EH (cell line): ENCODE measurements at places on chromosomes 16 and 17.

GRCh38 chr17:67615736-67616135 is 102.0 kb upstream of the NOL11 start:
- DNase-seq: no peak

DNA sequence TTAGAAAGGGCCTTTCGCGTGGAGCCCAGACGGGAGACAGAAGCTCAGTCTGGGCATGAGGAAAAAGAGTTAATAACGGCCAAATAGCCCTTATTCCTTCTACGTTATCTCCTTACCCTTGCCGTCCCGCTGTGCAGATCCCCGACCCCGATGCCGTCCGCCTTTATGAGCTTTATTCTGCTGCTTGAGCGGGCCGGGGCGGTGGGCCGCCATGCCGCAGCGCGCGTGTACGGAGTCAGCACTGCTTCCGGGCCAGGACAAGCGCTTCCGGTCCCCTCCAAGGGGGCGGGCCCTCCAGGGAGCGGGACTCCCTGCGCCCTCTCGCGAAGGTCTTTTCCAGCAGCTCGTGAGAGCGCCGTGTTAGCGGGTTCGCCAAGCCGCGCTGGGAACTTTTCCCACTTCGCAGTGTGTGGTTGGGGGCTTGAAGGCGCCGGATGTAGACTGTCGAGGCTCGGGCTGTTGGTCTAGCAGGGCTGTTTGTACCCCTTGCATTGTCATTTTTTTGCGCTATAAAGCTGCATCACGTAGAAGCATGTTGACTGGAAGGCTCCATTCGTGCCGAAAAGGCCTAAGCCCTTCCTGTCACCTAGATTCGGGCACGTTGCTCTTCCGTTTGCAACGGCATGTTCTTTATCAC is at the start of gene TSR1:
TSS of gene TSR1 (minus strand) at position 243 of the 637 bp plus-strand sequence. CDS start at position 213, 30 bp downstream.
- DNase-seq: peak; percentile 91

DNA sequence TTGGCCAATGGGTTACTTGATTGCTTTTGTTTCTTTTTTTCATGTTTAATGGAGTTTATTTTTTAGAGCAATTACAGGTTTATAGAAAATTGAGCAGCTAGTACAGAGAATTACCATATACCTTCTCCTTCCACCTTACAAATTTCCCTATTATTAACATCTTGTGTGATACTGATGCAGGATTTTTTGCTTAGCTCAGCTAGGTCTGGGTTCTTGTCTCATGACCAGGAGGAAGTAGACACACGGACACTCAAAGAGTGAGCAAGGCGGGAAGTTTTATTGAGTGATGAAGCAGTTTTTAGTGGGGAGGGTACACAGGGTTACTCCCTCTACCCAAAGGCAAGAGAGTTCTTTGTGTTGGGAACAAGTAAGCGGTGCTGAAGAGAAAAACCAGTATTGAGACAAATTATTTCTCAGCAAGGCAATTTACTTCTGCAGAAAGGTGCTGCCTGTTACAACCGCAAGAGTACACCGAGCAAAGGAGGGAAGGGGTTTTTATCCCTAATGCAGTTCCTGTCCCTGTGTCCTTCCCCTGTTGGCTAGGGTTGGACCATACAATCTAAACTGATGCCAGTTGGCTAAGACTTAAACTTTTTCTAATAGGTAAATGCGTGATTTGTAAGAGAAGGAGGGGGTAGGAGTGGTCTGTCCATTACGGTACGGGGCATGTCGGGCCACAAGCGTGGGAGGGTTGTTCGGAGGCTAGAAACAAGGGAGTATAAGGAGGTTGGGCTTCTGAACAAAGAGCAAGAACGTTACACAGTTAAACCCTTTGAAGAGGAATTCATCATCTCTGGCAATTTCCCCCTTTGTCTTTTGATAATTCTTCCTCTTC is 26.9 kb downstream of the SEC14L1 start:
- no peak for DNase-seq

- peak; percentile 67 for DNase-seq
These were observed 56.0 kb downstream of the TNFRSF13B start for GRCh38 chr17:16915752-16916556.

DNA sequence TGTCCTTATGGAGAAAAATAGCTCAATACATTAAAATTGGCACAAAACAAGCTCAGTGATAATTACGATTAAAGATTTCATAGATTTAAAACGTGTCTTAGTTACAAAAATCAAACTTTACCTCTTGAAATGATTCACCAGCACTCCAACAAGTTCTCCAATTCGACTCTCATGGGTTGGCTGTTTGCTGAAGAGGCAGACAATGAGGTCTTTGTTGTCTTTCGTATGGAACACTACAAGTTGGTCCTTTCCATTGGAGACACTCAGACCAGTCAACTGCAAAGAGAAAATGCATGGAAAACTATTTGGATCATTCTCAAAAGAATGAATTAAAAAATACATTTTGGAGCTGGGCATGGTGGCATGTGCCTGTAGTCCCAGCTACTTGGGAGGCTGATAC is 118.2 kb downstream of the CDK5R1 start:
- DNase-seq: no peak

- no peak for DNase-seq
These were observed 12.2 kb downstream of the ORC6 start for GRCh38 chr16:46701615-46702014.

- DNase-seq: peak; percentile 88
These were observed 53.9 kb upstream of the ERN1 start for GRCh38 chr17:64183815-64184214.

DNA sequence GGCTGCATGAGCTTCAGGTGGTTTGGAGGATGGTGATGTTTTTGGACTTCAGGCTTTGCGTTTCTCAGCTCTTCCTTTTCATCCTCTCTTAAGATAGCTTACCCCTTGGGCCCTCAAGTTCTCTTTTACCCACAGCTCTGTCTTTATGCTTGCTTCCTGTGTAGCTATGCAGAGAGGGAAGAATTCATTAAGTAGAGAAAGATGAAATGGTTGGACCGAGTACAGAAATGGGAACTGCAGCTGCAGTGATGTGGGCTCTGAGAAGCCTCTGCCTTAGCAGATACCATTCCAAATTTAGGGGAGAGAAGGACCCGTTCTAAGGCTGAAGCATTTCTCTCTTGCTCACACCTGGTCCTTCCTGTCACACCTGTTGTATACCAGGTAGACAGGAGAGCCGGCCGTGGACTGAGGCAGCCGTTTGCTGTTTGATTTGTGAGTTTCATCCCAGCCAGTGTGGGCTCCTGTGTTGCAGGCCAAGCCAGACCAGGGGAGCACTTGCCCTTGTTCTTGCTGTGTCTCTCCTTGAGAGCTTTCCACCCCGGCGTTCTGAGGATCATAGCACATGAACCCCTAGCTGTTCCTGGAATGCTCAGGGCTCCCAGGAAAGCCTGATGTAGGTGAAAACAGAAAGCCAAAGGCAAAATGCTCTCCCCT is 392.7 kb downstream of the CPPED1 start:
- DNase-seq: no peak

GRCh38 chr16:66430214-66430613 is 3.1 kb downstream of the BEAN1 start:
- DNase-seq: no peak

DNA sequence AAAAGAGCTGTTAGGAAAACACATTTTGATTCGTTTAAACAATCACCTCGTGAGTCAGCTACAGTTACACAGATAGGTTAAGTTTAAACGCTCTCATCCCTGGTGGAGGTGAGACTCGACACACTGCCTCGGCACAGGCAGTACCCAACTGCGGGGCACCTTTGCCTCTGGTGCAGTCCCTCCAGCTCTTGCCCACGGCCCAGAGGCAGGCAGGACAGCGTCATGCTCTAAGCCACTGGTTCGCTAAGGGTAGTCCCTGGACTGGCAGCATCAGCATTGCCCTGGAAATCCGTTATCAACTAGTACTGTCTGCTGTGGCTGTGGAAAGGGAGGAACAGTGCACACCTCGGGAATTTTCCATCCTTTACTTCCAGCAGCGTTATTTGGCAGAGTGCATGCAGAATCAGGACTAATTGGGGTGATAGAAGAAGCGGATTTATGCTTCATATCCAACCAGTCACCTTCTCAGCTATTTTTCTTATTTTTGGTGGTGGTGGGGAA is 3.7 kb upstream of the PIK3R6 start:
- no peak for DNase-seq

DNA sequence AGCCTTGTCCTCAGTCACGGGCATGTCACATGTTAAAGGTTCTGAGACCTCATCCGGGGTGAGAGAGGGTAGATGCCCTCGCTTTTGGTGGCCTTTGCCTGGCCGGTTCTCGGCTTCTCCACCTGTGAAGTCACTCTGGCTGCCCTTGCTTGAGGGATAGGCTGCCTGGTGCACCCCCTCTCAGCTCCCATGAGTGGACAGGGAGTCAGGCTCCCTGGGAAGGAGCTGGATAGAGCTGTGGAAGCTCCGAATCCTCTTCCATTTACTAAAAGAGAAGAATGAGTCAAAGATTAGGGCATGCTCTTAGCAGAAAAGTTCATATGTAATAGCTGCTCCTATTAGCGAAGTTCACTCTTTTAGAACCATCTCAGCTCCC is 142.0 kb downstream of the IRX3 start:
- no peak for DNase-seq

GRCh38 chr17:62819511-62820221 is 11.6 kb upstream of the MARCHF10 start:
- peak; percentile 98 for DNase-seq

- DNase-seq: peak; percentile 66
These were observed 38.5 kb downstream of the MSI2 start for GRCh38 chr17:57294629-57295501.

- peak; percentile 42 for DNase-seq
These were observed 2.1 kb upstream of the ZSCAN10 start for GRCh38 chr16:3101018-3101840.

GRCh38 chr17:71313866-71314265 is 807.0 kb upstream of the SOX9 start:
- no peak for DNase-seq

DNA sequence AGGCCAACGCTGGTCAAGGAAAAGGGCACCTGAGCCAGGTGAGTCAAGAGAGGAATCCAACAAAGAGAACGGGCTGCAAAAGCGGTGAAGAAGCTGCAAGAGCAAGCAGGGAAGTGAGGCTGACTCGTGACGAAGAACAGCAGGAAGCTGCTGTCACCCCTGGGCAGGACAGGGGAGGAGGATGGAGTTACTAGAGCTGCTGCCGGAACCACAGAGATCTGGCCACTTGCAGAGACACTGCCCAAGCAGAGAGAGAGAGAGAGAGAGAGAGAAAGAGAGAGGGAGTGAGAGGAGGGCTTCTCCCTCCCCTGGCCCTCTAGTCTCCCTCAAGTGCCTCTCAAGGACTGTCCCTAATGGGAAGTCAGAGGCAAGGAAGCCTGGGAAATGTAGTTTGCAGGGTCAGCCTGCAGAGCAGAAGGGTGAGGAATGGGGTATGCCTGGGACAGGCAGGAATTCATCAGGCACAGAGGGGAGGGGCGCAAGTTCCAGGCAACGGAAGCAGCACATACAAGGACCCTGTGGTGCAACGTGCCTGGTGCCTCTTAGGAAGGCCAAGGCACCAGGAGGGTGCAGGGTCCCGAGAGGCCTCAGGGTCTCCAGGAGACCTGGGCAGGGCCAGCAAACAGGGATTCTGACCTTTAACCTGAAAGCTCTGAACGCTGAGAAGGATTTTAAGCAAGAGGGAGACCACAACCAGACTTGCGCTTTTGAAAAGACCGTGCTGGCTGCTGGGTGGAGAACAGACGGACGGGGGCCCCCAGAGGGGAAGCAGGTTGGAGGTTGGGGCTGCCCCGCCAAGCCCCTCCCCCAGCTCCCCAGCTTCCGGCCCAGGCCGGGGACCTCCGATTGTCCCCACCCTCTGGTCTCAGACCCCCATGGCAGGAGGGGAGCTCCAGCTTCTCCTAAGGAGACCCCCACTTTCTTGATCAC is 45.8 kb upstream of the CIBAR2 start:
- DNase-seq: peak; percentile 62

GRCh38 chr17:78774453-78774852 is 7.6 kb downstream of the CYTH1 start:
- DNase-seq: no peak

GRCh38 chr17:71409712-71410111 is 711.1 kb upstream of the SOX9 start:
- DNase-seq: peak; percentile 94

DNA sequence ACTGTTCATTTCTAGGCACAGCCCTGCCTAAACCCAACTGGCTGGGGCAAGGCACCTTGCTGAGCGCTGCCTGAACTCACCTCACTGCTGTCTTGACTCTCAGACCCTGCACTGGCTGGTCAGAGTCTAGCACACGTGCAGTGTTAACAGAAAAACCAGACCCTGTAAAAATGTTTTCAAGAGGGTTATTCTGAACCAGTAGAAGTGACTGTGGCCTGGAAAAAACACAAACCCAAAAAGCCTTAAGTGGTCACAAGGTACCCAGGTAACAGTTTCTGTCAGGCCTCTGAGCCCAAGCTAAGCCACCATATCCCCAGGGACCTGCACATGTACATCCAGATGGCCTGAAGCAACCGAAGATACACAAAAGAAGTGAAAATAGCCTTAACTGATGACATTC is 6.1 kb upstream of the EIF4A3 start:
- no peak for DNase-seq

DNA sequence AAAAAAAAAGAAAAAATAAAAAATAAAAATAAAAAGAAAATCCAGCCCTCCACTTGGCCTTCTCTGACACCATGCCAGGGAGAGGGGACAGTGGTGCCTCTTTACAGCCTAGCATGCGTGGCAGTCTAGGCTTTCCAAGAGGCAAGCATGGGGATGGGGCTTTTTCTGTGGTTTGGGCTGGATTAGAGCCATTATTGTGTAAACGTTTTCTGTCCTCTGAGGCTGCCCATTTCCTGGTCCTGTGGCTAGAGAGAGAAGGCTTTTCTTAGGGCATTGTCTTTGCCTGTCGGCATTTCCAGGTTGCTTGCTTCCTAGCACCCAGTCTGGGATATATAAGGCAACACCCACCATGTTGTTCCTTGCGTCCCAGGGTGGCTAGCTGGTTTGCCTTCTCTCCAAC is 2.7 kb upstream of the DHRS7B start:
- no peak for DNase-seq

GRCh38 chr17:59355030-59355701 is 23.7 kb downstream of the YPEL2 start:
- no peak for DNase-seq

GRCh38 chr16:31110106-31111034 is 2.2 kb downstream of the BCKDK start:
- no peak for DNase-seq

DNA sequence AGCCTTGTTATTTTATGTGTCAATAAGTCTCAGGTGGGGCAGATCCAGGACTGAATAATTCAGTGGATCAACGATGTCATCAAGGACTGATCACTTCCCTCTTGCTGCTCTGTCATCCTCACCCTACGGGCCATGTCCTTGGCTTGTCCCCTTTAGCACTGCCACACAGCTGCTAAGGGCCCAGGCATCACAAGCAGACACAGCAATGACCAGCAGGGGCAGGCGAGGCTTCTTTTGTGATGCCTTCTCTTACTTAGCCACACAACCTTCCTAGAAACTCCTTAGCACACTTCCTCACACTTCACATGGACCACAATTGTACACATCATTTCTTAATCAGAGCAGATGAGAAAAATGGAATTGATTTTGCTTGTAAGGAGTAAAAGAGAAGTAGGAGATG is 356.3 kb upstream of the SOX9 start:
- DNase-seq: peak; percentile 5

- no peak for DNase-seq
These were observed 17.2 kb downstream of the TRAF7 start for GRCh38 chr16:2172688-2173335.
